Ascending aorta (tissue), 2 donors: ENCODE measurements at places on chromosomes 16 and 17. TPM values are rescaled to one million over a fixed set of nuclear protein-coding genes. Genes with fewer than 3 reads are reported as not detected.

TANC2 gene
- 3.8 TPM for total RNA-seq

PPM1E gene
- total RNA-seq = 0.11 TPM

- peak; percentile 97 for DNase-seq
- peaks cover 4% of the 10 kb centered on the region for H3K4me1 ChIP-seq
- no peak overlapping the region for H3K27ac ChIP-seq
- H3K36me3 ChIP-seq = no peaks in the 10 kb centered on the region
Measured at GRCh38 chr16:3003582-3004270, 9.0 kb upstream of the CLDN9 start.

- no peaks in the 10 kb centered on the region for H3K27me3 ChIP-seq
- H3K4me3 ChIP-seq = no peak overlapping the region
- peaks cover 83% of the 10 kb centered on the region for H3K36me3 ChIP-seq
- no peak overlapping the region for H3K27ac ChIP-seq
- H3K4me1 ChIP-seq = no peaks in the 10 kb centered on the region
Measured at GRCh38 chr16:2699791-2700600, 17.7 kb downstream of the KCTD5 start.

GRCh38 chr16:69201787-69202186, 14.8 kb downstream of the SNTB2 start:
- no peak for DNase-seq
- no peak overlapping the region for H3K27ac ChIP-seq
- H3K4me1 ChIP-seq = peaks cover 15% of the 10 kb centered on the region
- H3K27me3 ChIP-seq = no peaks in the 10 kb centered on the region
- H3K36me3 ChIP-seq = no peaks in the 10 kb centered on the region

DNA sequence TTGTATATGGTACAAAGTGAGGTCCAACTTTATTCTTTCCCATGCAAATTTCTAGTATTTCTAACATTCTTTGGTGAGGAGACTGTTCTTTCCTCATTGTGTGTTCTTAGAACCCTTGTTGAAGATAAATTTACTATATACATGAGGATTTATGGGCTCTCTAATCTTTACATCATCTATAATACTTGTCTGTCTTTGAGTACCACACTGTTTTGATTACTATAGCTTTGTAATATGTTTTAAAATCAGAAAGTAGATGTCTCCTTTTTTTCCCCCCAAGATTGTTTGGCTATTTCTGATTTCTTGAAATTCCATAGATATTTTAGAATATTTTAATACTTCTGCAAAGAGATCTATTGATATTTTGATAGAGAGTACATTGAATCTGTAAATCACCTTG, 23.7 kb downstream of the ZNF267 start:
- H3K27me3 ChIP-seq = no peaks in the 10 kb centered on the region
- no peak overlapping the region for H3K27ac ChIP-seq
- DNase-seq = no peak
- peaks cover 70% of the 10 kb centered on the region for H3K36me3 ChIP-seq
